ENCODE measurements at places on chromosomes 2 and 18.

DNA sequence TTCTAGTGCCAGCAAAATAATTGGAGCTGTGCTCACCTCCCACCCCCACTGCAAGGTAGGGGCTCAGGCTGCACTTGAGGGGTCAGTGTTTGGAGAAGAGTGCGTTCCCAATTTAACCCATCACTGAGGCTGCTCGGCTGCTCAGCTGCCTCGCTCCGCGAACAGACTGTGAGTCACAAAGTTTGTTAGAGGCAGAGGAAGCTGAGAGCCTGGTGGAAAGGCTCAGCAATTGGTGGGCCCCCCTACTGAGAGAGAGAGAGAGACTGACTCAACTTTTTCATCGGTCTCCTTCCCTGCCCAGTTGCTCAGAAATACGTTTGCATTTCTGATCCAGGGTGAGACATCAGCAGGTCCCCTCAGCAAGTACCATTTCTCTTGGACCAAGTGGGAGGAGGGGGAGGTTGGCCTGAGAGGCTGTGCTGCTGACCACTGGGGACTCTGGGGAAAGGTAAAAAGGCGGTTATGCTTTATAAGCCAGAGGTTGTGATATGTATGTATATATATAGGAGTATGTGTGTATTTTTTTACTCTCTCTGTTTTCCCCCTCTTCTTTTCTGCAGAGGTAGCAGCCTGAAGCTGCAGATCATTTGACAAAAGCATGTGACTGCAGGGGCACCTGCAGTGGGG, 1.5 kb downstream of the EFR3B start:
- peak; percentile 20 for DNase-seq

GRCh38 chr18:37364237-37364636, 201.4 kb downstream of the CELF4 start:
- DNase-seq, result no peak

DNA sequence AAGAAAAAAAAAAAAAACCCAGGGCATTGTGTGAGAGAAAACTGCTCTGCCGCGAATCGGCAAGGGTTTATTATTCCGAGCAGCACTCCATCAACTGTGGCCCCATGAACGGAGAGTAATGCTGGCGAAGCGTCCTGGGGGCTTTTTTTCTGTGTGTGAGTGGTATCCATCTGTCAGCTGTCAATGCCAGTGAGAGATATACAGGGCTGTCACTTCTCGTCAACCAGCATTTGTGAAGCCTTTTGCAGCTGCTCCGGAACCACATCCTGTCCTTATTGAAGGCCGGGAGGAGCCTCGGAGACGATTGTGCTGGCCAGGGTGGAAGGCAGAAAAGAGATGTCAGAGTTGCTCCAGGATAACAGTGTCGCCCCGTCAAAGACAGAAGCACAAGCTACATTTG, 356.9 kb upstream of the SMIM21 start:
- no peak for DNase-seq

GRCh38 chr2:148177559-148177958, 156.7 kb downstream of the MBD5 start:
- DNase-seq, result no peak

DNA sequence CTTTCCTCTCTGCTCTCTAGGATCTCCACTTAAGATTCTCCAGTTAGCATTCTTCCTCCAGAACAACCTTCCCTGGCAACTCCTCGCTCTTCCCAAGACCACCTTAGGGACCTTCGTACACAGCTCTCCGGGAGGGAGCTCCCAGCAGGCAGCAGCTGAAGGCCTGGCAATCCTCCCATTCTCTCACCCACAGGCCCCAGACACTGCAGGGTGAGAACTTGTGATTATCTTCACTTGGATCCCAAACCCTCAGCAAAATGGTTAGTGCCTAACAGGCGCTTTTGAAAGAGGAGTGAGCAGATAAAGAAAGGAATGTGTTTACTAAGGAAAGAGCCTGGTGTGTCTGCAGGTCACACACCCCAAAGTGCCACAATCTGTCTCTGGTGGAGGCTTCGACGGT, 83.8 kb upstream of the SNTG2 start:
- DNase-seq, result no peak

All from WTC11 (cell line).